ENCODE measurements at places on chromosomes 3 and 15.
A peak's percentile ranks its signal among the peaks of the same experiment; 100 is the strongest.

DNA sequence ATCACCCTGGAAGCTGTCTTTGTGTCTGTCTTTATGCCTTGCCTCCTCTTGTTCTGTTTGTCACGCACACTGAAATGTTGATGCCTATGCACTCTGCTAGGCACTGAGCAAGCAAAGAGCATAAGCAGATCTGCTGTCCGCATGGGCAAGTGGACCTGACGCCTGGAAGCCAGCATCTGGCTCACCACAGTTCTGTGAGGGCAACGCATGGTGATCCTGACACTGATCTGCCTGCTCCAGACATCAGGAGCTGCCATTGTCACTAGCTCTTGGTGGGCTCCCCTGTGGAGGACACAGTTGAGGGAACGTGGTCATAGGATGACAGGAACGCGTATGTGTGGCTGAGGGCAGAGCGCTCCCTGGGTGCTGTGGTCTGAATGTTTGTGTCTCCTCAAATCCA is 234.6 kb downstream of the ADAMTS17 start:
- DNase-seq, result no peak

DNA sequence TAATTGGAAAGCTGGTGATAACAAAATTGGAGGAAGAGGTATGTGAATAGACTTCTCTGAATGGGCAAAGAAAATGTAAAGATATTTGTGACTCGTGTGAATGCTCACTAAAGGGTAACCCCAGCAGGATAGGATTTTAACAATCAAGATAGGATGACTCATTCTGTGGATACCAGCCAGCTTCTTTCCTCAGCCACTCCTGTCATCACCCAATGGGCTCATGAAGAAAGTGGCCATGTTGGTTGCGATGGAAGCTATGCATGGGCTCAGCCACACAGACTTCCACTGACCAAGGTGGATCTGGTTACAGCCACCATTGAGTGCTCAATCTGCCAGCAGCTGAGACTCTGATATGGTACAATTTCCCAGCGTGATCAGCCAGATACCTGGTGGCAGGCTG is 40.9 kb downstream of the STRIT1 start:
- no peak for DNase-seq

DNA sequence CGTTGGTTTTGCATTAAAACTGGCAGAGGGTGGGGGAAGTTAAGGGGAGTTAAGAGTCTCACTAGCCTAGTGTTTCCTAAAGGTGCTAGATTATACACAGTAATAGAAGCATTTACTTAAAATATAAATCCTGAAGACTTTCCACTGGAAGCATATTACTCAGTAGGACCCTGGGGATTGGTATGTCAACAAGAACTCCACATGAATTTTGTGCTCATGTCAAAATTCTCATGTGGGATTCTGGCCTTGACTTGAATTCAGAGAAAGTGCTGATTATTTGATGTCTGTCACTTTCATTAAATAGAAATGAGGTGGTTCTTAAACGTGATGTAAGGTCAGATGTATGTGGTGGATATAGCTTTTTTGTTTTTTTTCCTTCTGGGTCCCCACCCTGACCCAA is 997.2 kb downstream of the TUSC7 start:
- DNase-seq, result no peak

- no peak for DNase-seq
These were observed 300.1 kb downstream of the RORA start for GRCh38 chr15:60928970-60929369.

GRCh38 chr3:114427285-114428043 is 133.6 kb downstream of the TIGIT start:
- DNase-seq, result no peak

- DNase-seq, result no peak
These were observed 8.7 kb downstream of the KIF7 start for GRCh38 chr15:89646416-89647141.

DNA sequence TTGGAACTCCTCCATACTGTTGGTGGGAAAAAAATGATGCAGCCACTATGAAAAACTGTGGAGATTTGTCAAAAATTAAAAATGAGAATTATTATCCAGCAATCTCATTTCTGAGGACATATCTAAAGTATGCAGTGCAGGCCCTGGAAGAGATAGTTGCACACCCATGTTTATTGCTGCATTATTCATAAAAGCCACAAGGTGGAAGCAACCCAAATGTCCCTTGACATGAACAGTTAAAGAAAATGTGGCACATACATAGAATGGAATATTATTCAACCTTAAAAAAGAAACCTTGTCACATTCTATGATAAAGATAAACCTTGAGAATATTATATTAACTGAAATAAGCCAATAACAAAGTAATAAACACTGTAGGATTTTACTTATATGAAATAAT is 80.9 kb upstream of the ARHGEF26 start:
- no peak for DNase-seq

- DNase-seq, result no peak
These were observed 6.5 kb upstream of the TM4SF19 start for GRCh38 chr3:196344663-196345062.

- no peak for DNase-seq
These were observed 337.8 kb upstream of the DNAJC19 start for GRCh38 chr3:181327349-181327748.

DNA sequence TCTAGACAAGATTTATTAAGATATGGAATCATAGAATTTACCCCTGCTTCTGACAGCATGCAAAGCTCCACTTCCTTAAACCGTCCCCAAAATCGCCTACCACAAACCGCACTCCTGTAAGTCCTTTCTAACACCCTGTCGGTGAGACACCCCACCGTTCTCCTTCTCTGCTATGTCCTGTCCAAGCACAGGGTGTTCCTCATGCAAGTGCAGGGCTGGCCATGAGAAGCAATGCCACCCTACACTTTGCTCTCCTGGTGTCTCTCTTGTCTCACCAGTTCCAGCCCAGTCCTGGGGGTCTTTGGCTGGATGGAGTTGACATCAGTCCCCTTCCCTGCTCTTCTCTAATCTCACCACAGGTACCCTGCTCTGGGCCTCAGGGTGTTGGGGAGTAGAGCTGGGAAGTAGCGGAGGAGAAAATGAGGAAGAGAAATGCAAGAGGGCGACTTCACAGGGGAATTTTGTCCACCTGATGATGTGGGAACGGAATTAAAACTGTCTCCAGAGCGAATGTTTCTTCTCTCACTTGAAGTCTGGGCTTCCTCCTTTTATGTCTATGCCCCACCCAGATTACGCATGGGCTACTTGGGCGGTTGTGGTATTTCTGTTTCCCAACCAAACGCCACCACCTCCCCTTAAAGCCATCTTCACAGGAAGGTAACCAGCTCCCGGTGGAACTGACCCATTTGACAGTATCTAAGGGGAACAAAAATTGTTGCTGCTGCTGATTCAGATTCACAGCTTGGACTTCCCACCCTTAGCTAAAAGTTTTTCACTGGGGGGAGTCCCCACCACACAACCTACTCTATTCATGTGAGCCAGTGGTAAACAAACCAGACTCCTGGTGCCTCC is 49.9 kb downstream of the CASR start:
- no peak for DNase-seq

GRCh38 chr3:28677581-28677980 is 329.0 kb upstream of the AZI2 start:
- DNase-seq, result no peak

DNA sequence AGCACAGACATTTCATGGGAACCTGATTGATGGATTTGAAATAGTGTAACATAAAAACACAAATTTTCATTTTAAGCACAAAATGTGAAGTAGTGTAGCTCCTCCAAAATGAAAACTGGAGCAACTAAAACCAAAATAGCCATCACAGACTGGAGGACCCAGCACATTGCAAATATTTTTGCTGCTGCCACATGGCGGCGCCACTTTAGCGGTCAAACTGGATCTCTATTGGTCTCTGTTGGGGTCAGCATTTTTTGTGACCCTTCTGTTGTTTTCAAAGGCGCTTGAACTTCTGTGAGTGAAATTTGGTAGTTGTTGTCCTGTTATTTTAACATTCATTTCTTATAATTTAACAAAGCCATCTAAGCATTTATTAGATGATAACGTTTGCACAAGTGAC is 259.9 kb downstream of the IL20RB start:
- DNase-seq, result no peak

DNA sequence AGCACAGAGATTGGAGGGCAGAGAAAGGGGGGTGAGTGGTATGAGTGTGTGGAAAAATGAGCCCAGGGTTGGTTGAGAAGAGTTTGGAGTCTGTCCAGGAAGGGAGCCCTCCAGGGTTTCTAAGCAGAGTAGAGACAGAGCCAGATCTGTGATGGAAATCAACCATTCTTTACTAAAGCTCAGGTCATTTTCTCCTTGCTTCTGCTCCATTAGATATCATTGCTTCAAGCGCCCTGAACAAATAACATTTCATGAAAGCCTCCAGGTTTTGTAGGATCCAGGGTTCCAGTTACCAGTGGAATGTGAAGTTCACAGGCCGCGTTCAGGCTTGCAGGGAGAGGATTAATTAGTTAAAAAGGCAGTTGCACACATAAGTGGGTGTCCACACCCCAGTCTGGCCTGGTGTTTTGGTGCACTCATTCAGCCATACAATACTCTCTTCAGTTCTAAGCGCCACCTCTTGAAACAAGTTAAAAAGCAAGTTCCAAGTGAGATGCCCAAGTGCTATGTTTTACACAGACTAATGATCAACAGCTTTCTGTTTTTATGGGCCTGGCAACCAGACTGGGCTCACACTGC is 16.4 kb upstream of the BOC start:
- peak; percentile 36 for DNase-seq

DNA sequence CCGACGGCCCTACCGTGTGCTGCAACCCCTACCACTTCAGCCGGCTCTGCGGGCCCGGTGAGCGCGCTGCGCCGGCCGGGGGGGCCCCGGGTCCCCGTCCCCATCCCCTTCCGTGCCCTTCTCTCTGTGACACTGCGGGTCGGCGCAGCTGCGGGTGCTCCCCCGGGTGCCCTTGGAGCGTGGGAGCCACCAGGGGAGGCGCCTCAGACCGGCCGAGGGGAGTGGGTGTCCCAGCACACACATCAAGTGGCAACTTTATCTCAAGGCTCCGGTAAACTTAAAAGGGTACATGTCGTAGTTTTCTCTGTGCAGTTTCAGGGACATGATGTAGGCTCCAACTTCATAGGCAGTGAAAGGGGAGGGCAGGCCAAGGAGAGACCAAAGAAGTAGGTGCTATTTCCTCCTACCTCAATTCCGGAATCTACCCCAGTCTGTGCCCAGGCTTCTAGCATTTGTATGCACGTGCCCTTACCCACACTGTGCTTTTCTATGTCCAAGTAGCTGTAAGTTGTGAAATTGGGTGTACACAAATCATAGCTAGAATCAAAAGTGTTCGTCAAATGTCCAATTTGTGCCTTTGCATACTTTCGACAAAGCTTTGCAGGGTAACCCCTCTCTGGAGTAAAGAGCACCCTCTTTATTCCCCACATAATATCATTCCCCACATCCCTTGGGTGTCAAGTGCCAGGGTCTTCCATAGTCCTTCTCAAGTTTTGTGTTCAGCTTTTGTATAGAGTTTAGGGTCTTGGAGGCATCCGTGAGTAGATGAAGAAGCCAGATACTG is 2.2 kb downstream of the SMAD6 start:
- DNase-seq, result no peak

DNA sequence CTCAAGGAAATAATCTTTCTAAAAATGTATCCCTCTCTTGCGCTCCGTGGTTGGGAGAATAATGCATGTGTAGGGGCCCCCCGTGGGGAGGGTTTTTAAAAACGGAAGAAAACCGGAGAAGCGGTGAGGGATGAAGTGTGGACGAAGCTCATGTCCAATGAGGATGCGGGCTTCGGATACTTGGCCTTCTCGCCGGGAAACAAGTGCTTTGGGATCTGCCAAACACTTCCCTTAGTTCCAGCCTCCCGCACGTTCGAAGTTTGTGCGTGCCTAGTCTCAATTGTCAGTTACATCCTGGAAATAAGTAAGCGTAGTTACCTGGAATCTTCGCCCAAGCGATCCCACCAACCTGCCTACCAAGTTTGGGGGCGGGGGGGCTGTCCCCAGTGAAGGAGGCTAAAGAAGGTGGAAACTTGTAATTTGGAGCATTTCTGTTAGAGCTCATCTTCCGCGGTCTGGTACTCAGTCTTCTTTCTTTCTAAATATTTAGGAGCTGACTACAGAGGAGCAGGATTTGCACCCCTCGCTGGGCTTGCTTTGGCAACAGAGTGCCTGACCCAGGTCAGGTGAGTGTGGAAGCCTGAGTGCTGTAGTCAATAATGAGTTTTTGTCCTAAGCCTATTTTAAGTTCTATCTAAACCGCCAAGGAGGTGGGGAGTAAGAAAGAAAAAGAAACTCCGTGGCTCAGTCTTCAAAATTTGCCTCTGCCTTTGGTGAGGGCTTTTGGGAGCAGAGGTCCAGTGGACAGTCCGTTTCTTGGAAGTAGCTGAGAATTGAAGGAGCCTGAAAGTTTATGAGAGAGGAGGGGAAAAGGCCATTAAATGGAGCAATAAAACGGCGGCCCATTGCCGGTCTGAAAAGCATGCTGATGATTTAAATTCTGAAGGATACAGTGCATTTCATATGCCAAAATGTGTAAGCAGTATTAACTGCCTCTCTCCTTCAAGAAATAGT is 1.1 kb downstream of the ITPR1 start:
- DNase-seq, result no peak
